WERI-Rb-1 (cell line): ENCODE measurements at places on chromosomes 6 and 20.
A peak's percentile ranks its signal among the peaks of the same experiment; 100 is the strongest.

DNA sequence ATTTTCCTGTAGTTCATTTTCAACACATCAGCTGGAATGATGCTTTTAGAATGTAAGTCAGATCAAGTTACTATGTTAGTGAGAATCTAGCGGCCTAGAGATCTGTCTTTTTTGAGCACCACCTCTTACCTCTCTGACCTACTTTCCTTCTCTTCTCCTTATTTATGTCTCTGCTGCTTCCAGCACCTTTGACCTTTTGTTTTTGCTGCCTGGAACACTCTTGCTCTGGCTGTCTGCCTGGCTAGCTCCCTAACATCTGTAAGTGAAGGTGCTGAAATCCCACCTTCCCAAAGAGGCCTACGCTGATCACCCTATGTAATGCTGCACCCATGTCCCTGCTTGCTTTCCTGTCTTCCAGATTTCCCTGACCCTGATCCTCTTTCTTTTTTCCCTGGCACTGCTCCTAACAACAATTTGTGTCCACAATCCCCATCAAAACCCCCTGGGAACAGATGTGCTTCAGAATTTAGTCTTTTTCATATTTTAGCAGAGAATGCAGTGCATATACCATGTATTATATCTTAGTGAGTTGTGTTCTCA, 87.8 kb downstream of the RFPL4B start:
- DNase-seq: no peak

DNA sequence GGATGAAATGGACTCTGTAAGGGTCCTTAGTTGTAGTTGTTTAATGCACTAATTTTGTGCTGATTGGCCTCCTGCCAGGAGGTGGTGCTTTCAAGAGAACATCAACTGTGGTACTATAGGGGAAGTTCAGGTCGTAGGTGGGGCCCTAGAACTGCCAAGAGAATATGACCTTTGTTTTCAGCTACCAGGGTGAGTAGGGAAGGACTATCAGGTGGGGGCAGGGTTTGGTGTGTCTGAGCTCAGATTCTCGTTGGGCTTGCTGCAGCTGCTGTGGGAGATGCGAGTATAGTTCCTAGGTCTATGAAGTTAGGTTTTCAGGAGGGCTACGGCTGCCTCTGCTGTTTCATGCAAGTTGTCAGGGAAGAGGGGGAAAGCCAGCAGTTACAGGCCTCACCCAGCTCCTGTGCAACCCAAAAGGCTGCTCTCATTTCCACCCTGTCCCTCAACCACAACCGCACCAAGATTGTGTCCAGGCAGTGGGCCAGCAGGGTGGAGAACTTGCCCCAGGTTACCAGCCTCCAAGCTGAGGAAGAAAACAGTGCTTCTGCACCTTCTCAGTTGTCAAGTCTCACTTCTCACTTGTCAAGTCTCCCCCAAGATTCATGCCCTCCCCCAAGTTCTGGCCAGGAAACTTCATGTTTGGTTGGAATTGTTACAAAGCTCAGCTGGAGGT, 626.5 kb upstream of the MAP3K7 start:
- DNase-seq: no peak

DNA sequence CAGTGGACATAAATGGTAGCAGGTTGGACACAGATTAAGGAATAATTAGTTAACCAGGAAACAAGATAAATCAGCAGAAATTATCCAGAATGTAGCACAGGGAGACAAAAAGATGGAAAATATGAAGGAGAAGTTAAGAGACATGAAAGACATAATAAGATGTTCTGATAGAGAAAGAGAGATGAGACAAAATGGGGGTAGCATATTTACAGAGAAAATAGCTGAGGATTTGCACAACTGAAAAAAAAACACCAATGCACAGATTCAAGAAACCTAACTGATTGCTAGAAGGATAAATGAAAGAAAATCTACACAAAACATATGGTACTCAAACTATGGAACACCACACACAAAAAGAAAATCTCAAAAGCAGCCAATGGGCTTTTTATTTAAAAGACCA, 34.6 kb upstream of the TBC1D22B start:
- DNase-seq: no peak

GRCh38 chr6:24131751-24132150, 5.7 kb downstream of the NRSN1 start:
- no peak for DNase-seq

- no peak for DNase-seq
These were observed 50.5 kb downstream of the TP53INP2 start for GRCh38 chr20:34754611-34755010.

DNA sequence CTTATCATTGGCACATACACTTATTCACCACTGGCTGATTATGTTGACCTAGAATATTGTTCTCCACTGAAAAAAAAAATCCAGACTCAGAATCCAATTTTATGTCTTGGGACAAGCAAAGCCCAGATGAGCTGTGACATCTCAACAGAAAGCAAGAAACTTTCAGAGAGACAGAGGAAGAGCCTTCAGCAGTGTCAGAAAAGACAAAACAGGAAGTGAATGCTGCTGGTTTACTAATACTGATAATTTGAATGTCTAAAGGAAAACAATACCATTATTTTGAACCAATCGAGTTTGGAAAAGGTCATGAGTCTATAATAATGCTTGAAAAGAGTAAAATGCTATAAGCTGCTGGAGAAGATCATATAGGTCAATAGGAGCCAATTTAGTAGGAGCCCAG, 179.8 kb upstream of the RIMS1 start:
- no peak for DNase-seq

DNA sequence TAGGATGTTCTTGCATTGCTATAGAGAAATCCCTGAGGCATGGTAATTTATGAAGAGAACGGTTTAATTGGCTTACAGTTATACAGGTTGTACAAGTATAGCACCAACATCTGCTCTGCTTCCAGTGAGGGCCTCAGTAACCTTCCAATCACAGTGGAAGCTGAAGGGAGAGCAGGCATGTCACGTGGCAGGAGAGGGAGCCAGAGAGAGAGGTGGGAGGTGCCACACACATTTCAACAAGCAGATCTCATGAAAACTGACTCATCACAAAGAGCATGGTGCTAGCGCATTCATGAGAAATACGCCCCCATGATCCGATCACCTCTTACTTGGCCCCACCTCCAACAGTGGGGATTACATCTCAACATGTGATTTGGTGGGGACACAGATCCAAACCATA, 871.2 kb downstream of the TFAP2A start:
- peak; percentile 41 for DNase-seq

- no peak for DNase-seq
These were observed 13.2 kb upstream of the ASXL1 start for GRCh38 chr20:32344835-32345506.

- DNase-seq: no peak
These were observed 91.6 kb downstream of the MAP3K7 start for GRCh38 chr6:90495216-90495817.

DNA sequence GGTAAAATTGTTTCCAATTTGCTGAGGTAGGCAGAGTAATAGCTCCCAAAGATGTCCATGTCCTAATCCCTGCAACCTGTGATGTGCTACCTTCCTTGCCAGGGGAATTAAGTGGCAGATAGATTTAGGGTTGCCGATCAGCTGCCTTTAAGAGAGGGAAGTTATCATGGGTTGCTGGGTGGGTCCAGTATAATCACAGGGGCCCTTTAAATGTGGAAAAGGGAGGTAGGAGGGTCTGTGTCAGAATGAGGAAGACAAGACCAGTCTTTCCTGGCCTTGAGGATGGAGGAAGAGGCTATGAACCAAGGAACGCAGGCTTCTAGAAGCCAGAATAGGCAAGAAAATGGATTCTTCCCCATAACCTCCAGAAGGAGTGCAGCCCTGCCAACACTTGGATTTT, 50.7 kb downstream of the CTCFL start:
- DNase-seq: no peak

DNA sequence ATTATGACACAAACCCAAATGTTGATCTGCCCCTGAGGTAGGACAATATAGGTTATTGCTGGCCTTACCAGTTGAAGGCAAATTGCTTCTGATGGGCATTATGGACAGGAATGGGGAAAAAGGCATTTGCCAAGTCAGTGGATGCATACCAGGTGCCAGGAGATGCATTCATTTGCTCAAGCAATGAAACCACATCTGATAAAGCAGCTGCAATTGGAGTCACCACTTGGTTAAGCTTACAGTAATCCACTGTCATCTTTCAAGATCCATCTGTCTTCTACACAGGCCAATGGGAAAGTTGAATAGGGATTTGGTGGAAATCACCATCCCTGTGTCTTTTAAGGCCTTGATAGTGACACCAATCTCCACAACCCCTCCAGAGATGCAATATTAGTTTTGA, 648.6 kb downstream of the COL12A1 start:
- no peak for DNase-seq

DNA sequence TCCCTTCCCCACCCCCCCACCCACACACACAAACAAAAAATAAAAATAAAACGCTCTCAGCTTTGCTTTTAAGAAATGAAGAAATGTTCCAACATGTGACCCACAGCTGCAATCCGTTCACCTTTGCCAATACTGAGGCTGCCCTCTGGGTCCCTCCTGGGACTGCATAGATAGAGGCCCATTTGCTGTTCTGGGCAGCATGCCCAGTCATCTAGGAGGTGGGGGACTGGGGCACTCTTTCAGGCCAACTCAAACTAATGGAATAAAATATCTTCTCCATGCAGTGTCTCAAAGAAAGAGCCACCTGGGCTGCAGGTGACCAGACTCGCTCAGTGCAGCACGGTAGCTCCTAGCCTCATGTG, 79.9 kb downstream of the SLC22A3 start:
- DNase-seq: no peak

DNA sequence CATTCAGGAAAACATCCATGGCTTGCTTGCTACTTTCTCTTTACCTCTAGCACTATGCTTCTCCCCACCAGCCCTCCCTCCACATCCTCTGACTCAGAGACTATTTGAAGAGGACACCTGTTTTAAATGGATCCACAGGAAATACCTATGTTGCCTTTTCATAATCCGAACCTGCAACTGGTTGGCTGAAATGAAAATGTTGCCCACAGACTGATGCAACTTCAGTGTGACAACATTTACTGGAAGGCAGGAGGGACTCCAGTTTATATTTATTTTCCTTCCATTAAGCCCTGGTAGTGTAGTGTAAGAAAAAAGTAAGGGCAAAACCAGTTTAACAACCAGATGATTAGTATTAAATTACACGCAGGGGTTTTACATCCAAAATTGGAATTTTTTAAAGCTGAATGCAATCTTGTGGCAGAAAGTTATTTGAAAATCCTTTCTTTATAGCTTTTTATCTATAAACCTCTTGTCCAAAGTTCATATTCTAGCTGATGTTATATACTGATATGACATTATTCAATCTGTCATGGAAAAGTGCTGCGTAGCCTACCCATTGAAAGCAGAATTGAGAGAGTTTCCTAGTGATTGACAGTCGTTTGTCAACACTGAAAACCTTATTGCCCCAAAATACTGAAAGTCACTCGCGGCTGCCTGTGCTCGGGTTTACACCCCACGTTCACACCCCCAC, 881 bp upstream of the AIG1 start:
- no peak for DNase-seq
